ENCODE measurements at places on chromosomes 11 and 22.

DNA sequence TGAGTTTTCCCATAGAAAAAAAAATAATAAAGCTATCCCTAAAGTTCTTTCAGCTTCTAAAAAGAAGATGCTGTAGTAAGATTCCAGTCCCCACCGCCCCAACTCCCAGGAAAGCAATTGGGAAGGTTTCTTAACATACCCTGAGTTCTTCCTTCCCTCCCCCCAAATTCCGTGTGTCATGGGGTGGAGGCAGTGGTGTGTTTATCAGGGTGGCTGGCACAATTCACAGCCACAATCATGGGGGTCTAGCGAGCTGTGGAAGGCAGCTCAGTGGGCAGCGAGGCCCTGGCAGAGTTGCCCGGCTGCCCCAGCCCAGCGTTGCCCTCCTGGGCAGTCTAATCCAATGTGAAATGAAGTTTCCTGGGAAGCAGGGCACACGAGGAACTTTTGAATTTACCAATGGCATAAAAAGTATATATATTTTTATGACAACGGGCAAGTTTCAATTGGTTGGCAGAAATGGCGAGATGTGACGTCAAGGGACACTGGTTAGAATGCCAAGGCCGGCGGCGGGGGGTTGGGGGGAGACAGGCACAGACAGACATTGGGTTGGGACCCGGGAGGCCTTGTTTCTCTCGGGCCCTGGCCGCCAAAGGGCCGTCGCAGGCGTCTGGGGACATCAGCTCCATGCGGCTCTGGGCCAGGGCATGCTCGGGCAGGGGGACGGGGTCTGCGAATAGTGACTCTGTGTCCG, 80.7 kb upstream of the PPARA start:
- DNase-seq, result peak; percentile 84

DNA sequence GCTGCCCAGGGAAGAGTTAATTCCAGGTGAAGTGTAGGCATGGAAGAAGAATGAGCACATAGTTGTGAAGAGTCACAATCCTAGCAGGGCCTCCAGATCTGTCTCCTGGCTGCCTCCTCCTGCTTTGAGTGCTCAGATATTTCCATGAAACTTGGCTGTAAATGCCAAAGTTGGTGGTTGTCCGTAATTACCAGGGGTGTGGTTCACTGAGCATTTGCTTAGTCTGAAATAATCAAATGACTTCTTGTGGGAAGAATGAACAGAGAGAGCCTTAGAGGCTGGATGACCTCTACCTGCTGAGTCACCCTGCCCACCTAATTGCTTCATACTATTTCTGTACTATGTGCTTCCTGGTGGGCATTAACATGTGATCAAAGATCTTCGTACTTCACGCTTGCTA, 50.9 kb downstream of the APIP start:
- DNase-seq, result no peak

GRCh38 chr11:17991783-17992433, 20.9 kb downstream of the SERGEF start:
- DNase-seq, result peak; percentile 44

DNA sequence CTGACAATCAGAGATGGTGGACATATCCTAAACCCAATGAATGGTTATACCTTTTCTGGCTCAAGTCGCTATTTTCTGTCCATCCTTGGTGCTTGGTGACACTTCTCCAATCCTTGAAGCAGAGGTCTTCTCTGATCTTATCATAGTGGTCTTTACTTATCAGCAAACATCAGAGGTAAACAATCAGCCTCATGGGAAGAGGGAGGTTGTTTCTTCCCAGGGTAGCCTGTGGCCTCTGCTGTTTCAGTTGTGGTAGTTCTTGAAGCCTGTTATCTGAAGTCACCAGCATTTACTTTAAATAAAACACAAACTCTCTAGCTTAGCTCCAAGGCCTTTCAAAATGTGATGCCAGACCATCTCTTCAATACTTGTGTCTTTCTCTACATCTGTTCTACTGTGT, 66.7 kb downstream of the RRM1 start:
- DNase-seq, result no peak

- no peak for DNase-seq
Observed at GRCh38 chr11:19676475-19677380, 35.9 kb upstream of the NAV2 start.

DNA sequence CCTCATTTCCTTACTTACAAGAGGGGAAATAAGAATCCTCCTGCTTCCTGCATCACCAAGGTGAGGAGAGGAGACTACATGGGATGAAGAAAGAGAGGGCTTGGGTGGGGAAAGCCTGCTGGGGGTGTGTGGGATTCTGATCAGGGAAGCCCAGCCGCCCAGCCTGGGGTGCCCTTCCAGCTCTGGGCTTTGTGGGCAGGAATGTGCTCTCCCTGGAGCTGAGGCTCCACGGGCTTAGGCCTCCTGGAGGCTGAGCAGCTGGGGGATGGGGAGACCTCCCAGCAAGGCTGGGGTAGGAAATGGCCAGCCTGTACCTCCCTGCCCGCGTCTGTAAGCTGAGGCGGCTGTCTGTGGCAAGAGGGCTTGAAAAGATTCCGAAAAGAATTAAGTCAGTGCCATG, 206.1 kb downstream of the GRIK4 start:
- no peak for DNase-seq

DNA sequence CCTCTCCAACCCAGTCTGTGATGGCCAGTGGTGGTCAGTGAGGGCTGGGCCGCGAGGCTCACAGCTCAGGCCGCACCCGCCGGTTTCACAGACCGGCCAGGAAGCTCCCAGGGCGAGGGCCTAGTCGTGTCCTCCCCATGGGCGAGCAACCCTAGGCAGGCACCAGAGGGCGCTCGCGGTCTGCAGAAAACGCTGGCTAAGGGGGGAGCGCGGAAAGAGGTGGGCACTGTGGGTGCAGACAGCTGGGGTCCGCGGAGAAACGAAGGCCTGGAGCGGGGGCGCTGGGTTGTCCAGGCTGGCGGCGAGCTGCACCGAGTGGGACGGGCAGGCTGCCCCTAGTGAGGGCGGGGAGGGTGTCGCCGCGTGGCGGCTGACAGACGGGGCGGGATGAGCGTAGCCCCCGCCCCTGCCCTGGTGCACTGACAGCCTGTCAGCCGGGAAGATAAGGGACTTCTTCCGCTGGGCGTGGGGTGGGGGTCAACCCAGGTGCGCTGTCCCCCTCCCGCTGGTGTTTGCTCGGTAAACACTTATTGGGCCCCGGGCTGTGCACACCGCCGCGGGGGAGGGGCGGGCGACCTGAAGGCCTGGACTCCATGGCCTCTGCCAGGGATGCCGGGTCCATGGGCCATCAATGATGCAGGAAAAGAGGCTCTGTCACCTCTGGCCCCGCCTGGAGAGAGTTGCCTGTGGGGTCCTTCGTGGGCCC, 7.5 kb downstream of the GP1BB start:
- peak; percentile 38 for DNase-seq

DNA sequence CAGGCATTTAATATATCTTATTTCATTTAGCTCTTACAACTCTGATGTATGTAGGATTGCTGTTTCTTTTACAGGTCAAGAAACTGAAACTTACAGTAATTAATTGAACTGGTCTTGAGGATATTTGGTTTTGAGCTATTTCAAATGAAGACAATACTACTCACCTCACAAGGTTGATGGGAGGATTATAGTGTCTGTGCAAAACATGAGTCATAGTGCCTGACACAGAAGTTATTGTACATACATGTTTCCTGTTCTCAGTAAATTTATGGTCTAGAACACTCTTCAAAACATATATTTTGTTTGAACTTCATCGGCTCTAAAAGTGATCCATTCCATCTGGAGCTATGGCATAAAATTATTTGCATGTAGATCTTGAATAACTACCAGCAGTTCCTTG, 61.9 kb downstream of the CECR2 start:
- no peak for DNase-seq

DNA sequence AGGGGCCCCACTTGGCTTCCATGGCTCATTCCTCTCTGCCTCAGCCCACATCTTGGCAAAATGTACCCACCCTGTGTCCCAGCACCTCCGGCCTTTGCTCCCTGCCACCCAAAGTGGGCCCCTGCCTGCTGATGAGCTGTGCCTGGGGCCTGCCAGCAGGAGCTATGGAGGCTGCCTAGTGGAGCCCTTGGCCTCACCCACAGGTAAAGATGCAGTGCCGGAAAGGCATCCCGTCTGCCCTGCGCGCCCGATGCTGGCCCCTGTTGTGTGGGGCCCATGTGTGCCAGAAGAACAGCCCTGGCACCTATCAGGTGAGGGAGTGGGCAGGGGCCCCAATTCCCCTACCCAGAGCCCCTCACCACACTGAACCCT, 1.3 kb downstream of the TBC1D10C start:
- DNase-seq, result no peak

DNA sequence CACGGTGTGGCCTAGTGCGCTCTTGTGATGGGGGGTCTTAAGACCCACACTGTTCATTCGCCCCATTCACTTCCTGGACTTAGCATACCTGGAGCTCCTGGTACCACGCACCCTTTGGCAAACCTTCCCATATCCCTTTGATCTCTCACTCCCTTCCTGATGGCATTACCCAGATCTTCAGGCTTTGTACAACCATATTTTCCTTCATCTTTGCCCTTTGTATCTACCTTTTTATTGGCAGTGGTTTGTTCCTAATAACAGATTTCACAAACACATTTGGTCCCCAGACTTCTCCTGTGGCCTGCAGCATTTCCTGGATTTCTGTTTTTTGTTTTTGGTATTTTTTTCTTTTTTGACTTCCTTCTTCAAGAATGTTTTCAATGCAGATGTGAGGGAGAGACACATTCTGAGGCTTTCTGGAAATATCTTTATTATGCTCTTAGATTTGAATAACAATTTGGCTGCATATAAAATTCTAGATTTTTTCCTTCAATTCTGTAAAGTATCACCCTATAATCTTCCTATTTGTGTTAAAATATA, 16.1 kb upstream of the IFITM3 start:
- no peak for DNase-seq

DNA sequence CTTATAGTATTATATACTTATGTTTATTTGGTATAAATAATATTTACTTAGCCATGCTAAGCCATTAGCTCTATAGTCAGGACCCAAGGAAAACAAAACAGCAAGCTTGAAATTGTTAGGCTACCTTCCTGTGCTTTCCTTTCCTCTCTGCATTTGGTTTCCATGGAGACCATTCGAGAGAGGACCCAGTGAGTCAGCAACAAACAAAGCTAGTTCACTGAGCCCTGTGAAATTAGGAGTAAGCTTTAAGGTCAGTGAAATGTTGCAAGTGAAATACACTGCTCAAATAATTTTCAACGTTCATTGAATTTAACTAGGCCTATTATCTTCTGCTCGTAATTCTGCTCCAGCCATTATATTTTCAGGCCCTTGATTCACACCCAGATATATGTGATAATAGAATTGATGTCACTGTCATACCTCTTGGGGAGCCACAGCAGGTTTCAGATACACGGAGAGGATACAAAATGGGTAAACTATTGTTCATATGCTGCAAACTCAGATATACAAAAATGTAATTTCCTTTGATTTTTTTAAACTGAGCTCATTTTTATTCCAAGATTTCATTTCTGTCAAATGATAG, 9.1 kb upstream of the OR10D3 start:
- peak; percentile 81 for DNase-seq

GRCh38 chr11:94127638-94128037, 1.0 kb upstream of the PANX1 start:
- no peak for DNase-seq

GRCh38 chr11:69360606-69361005, 66.7 kb downstream of the MYEOV start:
- no peak for DNase-seq

- no peak for DNase-seq
Observed at GRCh38 chr11:131430473-131431208, 60.2 kb downstream of the NTM start.

DNA sequence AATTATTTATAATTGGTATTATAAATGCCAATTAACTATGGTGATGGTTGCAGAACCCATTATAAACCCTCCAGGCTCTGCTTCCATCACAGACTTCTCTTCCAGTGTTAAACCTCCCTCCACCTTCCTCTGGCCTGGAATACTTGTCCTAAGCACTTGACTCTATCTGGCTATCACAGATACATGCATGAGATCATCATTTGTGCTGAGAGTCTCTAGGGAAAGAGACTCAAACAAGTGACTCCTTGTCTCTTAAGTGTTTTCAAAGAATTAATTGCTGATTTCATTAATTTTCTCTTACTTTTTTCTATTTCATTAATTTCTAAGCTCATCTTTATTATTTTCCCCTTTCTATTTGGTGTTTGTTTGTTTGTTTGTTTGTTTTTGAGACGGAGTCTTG, 29.1 kb downstream of the RTL6 start:
- DNase-seq, result no peak

GRCh38 chr11:31240340-31240904, 129.1 kb downstream of the DCDC1 start:
- DNase-seq, result peak; percentile 62

DNA sequence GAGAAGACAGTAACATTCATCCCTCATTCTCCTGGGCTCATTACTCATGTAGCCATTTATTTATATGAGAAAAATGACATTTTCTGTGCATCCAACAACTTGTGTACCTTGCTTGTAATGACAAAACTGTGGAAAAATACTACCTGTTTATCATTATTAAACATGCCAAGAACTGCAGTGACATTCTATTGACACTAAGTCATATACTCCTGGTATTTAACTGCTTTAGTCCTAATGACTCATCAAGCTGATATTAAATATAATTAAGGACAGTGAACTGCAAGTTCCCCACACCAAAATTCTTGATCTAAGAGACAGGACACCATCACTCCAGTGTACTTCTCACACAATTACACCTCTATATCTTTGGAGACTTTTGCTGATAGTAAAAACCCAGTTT, 1328.7 kb upstream of the RAG2 start:
- DNase-seq, result no peak

GRCh38 chr11:83612891-83613766, 327.0 kb upstream of the CCDC90B start:
- DNase-seq, result no peak

GRCh38 chr22:39901565-39902146, 772 bp downstream of the GRAP2 start:
- no peak for DNase-seq

- DNase-seq, result no peak
Observed at GRCh38 chr11:14218728-14219127, 140.3 kb downstream of the RRAS2 start.

- no peak for DNase-seq
Observed at GRCh38 chr22:42207918-42208317, 62.5 kb downstream of the TCF20 start.

GRCh38 chr22:28619236-28619635, 60.4 kb downstream of the TTC28 start:
- DNase-seq, result no peak

DNA sequence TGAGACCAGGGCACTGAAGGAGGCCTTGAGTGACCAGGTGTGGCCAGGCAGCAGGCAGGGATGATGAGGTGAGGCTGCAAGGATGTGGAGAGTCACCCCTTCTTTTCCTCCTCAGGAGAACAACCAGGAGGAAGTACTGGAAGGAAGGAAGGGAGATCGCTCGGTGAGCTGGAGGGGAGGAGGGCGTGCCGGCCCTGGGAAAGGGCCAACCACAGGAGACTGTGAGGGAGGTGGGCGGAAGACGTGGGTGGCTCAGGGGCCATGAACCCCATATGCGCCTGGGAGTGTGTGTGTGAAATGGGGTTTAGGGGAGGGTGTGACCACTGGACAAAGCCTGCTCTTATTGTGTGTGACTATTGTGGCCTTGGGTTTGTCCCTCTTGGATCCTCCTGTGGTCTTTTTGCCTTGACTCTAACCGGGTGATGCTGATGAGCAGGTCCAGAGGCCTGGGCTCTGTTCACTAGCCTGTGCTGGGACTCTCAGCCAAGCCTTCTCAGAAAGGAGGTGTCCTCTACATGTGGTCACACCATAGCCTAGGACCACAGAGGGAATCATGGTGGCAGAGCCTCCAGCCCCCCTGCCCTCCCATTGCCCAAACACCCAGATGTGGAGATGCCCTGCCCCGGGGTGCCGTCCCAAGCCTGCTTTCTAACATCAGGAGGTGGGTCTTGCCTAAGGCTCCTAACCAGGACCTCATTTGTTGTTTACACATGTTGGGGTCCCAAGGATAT, 41.3 kb upstream of the TUB start:
- no peak for DNase-seq
